ENCODE measurements at places on chromosomes 1 and 21.

- DNase-seq, result no peak
Measured at GRCh38 chr1:156337888-156338179, 258 bp downstream of the CCT3 start.

DNA sequence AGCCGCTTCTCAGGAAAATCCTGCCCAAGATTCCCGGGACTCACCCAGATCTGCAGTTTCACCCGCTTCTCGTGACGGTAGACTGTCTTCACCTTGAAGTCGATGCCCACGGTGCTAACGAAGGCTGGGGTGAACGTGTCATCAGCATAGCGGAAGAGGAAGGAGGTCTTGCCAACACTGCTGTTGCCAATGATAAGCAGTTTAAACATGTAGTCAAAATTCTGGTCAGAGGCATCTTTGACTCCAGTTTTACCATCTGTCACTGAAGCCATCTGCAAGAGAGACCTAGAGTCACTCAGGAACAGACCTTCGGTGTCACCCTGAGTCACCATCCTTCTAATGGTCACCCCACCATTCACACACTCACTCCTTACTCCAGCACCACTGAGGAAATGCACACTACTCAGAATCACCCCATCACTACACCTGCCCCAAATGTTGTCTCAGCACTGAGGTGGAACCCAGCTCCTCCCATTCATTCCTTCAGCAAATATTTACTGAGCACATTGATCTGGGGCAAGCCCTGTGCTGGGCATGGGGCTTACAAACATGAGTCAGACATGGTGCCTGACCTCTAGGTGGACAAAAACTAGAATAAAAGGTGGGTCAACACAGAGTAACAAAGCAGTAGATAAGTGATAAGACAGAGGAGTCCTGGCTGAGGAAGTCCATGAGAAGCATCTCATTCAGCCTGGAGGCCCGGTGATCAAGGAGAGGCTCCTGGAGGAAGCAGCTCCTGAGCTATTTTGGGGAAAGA lies 13.5 kb downstream of the RAB3B start:
- no peak for DNase-seq

DNA sequence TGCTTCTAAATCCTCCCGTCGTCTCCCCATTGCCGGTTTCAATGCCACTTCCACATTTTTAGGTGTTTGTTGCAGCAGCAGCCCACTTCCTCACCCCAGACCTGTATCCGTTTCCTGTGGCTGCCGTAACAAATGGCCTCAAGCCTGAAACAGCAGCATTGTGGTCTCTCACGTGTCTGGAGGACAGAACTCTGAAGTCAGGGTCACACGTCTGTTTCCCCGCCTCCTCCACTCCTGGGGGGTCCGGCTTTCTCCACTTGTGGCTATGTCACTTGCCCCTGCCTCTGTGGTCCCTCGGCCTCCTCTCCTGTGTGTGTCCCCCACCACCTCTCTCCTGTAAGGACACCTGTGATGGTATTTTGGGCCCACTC lies 21.8 kb downstream of the TRPM2 start:
- DNase-seq, result no peak

GRCh38 chr1:8153961-8154360 lies 127.9 kb upstream of the ERRFI1 start:
- no peak for DNase-seq

GRCh38 chr1:230622151-230622550 lies 20.1 kb upstream of the COG2 start:
- no peak for DNase-seq

- DNase-seq, result no peak
Measured at GRCh38 chr1:113434081-113434873, 44.0 kb downstream of the MAGI3 start.

DNA sequence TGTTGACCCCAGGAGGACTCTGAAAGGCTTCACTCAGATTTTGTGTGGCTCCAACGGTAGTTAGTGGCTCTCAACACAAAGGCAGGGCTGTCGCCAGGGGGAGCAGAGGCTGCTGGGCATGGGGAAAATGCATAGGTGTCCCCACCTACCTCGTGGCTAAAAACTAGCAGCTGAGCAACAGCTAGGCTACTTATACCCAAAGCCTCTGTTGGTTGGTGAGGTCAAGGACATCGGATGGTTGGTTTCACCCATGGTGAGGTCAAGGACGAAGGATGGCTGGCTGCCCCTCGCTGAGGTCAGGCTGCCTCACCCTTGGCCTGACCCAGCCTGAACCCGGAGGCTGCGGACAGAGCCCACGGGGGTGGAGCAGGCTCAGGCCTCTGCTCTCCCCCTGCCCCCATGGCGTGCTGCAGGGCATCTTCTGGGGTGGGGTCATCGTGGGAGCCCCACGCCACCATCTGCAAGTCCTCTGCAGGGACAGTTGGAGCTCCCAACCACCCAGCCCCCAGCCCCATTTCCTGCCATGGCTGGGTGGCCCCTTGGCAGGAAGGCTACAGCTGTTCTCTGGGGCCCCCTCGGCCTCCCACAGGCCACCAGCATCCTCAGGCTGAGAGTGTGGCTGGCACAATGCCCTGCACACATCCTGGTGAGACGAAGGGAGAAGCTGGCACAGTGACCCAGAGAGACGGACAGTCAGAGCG lies 8.5 kb upstream of the GNB1 start:
- no peak for DNase-seq

GRCh38 chr1:227790034-227790400 lies 25.5 kb upstream of the PRSS38 start:
- DNase-seq, result no peak

DNA sequence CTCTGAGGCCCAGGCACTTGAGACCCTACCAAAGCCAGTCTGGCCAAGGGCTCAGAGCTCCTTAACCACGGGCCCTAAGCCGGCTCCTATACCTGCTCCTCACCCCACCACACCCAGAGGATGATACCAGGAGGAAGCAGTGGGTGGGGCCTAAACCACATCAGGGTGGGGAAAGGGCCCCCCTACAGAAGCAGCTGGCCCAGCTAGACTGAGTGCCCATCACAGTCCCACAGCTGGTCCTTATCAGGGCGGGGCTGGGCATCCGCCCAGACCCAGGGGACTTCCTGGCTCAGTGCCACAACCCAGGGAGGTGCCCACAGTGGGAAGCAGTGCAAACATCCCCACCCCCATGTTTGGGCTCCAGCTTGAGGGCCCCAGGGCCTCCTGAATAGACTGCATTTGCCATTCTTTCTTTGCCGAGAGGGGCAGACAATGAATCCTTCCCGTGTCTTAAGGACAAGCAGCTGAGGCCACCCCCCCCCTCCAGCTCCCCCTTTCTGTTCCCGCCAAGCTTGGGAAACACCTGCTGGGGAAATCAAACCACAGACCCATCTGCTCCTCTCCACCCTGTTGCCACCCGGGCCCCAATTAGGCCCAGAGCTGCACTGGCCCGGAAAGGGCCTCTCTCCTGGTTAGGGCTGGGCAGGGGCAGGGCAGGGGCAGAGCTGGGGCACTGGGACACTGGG lies 6.2 kb downstream of the E2F2 start:
- DNase-seq, result no peak

- no peak for DNase-seq
Measured at GRCh38 chr1:107535091-107535490, 394.3 kb downstream of the NTNG1 start.

GRCh38 chr1:14538335-14538734 lies 60.1 kb upstream of the KAZN start:
- DNase-seq, result no peak

GRCh38 chr1:247212012-247212411 lies 40.2 kb upstream of the ZNF124 start:
- DNase-seq, result no peak

DNA sequence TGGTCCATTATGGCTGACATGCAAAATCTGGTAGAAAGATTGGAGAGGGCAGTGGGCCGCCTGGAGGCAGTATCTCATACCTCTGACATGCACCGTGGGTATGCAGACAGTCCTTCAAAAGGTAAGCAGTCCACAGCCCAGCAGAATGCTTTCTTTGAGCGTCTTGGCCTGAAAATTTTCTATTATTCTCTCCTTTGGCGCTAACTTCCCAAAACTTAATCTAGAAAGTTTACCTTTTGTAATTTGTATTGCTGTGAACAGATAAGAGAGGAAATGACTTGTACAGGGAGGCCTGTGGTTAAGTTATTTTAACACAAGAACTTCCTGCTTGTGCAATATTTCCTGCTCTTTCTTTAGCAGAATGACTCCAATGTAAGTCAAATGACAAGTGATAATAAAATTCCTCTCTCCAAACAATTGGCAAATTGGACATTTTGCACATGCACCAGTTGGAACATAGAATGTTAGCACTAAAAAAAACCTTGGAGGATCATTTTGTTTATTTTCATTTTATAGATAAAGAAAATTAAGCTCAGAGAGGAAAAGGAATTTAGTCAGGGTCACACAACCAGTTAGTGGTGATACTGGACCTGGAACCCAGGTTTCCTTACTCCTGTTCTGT lies 18.9 kb downstream of the CAP1 start:
- no peak for DNase-seq

GRCh38 chr1:177385760-177386698 lies 215.3 kb downstream of the BRINP2 start:
- no peak for DNase-seq

DNA sequence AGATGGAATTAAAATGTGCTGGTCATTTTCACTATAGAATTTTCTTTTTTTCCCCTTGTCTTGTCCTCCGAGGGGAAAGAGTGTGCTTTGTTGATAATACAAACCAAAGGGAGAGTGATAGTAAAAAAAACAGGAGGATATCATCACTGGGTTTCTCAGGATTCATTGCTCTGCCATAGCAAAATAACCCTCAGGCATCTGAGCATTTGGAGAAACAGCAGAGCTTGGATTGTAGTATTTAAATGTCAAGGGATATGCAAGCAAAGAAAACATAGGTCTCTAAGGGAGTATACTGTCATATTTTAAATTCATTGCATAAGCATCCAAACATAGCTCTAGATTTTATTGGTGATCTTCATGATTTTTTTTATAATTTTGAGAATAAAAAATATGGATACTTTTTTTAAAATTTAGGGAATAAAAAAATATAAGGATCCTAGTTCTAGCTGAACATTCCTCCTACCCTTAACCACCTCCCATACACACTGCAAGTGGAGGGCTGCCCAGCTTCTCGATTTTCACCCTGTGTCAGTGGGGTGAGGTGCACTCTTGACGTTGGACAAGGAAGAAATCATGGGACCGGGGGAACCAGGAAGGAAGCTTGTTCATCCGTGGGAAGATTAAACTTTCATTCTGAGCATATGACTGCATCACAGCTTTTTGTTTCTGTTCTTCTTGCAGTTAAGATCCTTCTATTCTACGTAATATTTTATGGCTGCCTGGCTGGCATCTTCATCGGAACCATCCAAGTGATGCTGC lies 4.4 kb downstream of the ATP1B1 start:
- no peak for DNase-seq

DNA sequence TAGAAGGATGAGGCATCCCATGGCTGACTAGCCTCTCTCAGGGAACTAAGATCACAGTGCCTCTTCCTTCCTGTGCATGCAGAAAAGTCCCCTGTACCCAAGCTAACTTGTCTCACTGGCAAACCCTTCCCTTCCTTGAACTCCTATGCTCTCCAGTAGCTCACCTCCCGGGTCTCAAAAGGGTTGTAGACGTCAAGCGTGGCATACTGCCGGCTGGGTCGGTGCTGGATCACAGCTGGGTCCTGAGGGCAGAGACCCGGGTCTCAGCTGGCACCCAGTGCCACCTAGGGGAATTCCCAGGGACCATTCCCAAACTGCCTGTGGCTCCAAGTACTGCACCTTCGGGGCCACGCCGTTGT lies 688 bp downstream of the SCAMP3 start:
- DNase-seq, result no peak

- DNase-seq, result no peak
Measured at GRCh38 chr21:37771181-37771580, 145.1 kb downstream of the KCNJ6 start.

DNA sequence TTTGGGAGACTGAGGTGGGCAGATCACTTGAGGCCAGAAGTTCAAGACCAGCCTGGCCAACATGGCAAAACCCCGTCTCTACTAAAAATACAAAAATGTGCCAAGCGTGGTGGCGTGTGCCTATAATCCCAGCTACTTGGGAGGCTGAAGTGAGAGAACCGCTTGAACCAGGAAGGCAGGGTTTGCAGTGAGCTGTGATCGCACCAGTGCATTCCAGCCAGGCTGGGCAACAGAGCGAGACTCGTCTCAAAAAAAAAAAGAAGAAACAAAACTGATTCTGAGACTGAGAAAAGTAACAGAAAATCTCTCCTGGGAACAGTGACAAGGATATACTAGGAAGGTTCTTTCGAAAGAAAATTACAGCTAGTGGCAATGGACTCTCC lies 20.9 kb downstream of the USP48 start:
- no peak for DNase-seq

DNA sequence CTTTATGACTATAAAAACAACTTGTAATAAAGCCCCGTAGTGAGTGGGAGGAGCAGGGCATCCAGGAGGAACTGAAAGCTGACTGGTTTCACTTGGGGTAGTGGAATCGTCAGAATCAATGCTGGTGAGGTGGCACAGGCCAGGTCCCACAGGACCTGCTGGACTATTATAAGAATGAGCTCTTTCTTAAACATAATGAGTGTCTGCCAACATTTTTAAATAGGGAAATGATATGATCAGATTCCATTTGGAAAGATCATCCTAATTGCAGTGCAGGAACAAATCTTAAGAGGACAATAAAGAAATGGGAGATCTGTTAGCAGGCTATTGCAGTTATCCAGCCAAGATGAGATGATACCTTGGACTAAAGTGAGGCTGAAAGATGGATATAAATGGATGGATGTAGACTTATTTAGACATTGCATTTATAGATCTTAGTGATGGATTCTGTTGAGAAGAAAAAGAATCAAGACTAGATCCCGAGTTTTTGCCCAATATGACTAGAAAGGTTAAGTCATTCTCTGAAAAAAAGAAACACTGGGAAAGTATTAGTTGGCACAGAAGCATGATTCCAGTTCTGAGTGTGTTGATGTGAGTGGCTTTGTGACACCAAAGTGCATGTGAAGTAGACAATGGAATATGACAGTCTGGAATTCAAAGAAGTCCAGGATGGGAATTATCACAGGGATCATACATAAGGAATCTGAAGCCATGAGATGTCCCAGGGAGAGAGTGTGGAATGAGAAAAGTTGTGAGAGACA lies 153.3 kb upstream of the SGIP1 start:
- no peak for DNase-seq

- no peak for DNase-seq
Measured at GRCh38 chr21:38929142-38929541, 123.4 kb downstream of the ETS2 start.

- DNase-seq, result peak; percentile 49
Measured at GRCh38 chr1:244414543-244414942, 37.2 kb downstream of the ADSS2 start.

- no peak for DNase-seq
Measured at GRCh38 chr1:226436855-226437491, 29.1 kb upstream of the PARP1 start.

GRCh38 chr1:233424779-233425178 lies 97.3 kb downstream of the MAP3K21 start:
- DNase-seq, result no peak

DNA sequence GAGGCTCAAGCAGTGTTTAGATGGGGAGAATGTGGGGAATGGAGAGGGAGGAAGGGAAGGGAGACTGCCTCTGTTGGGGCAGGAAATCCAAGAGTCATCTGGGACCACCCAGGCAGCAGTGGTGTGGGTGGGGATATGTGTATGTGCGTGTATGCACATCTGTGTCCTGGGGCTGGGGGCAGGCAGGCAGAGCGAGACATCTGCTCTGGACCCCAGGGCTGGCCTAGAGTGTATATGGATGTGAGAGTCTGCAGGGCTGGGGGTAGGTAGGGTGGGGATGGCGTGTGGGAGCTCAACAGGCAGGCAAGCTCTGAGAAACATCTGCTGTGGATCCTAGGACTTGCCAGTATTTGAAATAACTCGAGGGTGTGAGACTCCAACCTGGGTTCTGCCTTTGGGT lies 3.5 kb downstream of the PTCH2 start:
- no peak for DNase-seq

GRCh38 chr1:21818656-21819055 lies 6.6 kb downstream of the LDLRAD2 start:
- no peak for DNase-seq
